ENCODE measurements at places on chromosomes 6 and 20. TPM values are rescaled to one million over a fixed set of nuclear protein-coding genes. Genes with fewer than 3 reads are reported as not detected.

Gene DLL1
- 20.7 TPM for total RNA-seq

Gene BMP6
- 1.2 TPM for total RNA-seq

Gene TRIM10
- total RNA-seq = 0.22 TPM

Gene MAPK13
- total RNA-seq = 17.0 TPM

Gene LINC00237
- total RNA-seq = 0.78 TPM

Gene COL11A2
- 4.4 TPM for total RNA-seq

Gene NKAIN2
- total RNA-seq = 0.64 TPM

Gene KHDC1
- 7.7 TPM for total RNA-seq

Gene NFKBIE
- total RNA-seq = 10.3 TPM

Gene TTBK1
- total RNA-seq = 0.66 TPM

DNA sequence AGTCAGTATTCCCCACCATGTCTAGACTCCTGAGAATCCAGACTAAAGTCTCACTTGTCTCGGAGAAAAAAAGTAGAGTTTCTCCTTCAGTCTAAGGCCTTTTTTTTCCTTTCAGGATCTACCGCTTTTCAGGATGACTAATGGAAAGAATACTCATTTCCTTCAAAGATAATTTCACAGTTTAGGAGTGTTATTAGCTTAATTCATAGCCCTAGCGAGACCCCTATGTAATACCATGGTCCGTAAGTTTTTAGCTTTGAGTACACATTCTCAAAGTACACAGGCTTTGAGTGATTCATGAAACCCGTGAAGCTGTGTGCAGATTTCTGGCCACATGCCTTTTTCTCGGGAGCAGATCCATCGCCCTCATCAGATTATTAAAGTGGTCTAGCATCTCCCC is 133.1 kb downstream of the SOX4 start:
- H3K27me3 ChIP-seq = no peaks in the 10 kb centered on the region
- H3K4me3 ChIP-seq = no peak overlapping the region
- H3K4me1 ChIP-seq = peaks cover 72% of the 10 kb centered on the region
- H3K36me3 ChIP-seq = no peaks in the 10 kb centered on the region

GRCh38 chr20:20241976-20242375 is 125.9 kb upstream of the INSM1 start:
- H3K4me1 ChIP-seq = no peaks in the 10 kb centered on the region
- H3K27ac ChIP-seq = no peak overlapping the region
- H3K36me3 ChIP-seq = peaks cover 30% of the 10 kb centered on the region
- no peaks in the 10 kb centered on the region for H3K27me3 ChIP-seq
- no peak overlapping the region for H3K4me3 ChIP-seq
- no peak for DNase-seq

DNA sequence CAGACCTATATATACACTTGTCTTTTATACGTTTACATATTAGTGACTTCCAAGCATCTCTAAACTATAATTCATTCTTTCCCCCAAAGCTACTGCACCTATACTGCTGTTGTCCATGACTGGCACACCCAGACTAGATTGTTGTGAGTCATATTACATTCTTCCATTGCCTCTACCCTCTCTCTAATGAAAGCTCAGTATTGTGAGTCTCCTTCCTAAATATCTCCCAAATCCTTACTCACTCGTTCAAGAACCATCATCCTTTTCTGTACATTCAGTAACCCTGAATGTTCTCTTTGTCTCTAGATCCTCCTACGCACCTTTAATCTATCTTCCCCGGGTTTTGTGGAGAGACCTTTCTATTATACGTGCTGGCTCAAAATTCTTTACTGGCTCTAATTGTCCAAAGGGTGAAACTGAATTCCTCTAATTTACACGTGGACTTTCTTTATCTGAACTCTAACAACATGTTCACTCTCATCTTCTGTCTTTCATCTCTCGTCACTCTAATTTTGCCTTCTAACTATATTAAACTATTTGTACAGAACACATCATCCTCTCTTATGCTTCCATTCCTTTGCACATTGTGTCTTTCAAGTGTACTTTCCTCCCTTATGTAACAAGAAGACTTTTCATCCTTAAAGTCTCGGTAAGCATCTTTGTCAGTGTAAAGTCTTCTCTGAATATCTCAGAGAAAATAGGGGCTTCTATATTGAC is 109.3 kb downstream of the IBTK start:
- no peaks in the 10 kb centered on the region for H3K36me3 ChIP-seq
- H3K4me1 ChIP-seq = no peaks in the 10 kb centered on the region
- no peaks in the 10 kb centered on the region for H3K27me3 ChIP-seq
- no peak overlapping the region for H3K4me3 ChIP-seq
- no peak for DNase-seq

GRCh38 chr6:39061182-39061581 is 12.6 kb downstream of the GLP1R start:
- H3K27me3 ChIP-seq = no peaks in the 10 kb centered on the region
- H3K27ac ChIP-seq = no peak overlapping the region
- H3K4me3 ChIP-seq = no peak overlapping the region
- H3K36me3 ChIP-seq = no peaks in the 10 kb centered on the region

- H3K4me3 ChIP-seq = no peak overlapping the region
- no peak overlapping the region for H3K27ac ChIP-seq
- no peak for DNase-seq
Observed at GRCh38 chr6:29994826-29995225, 52.5 kb downstream of the HLA-A start.

GRCh38 chr20:50330504-50331313 is 140.1 kb downstream of the CEBPB start:
- no peak overlapping the region for H3K27ac ChIP-seq
- no peak overlapping the region for H3K4me3 ChIP-seq
- DNase-seq = no peak
- no peaks in the 10 kb centered on the region for H3K36me3 ChIP-seq
- no peaks in the 10 kb centered on the region for H3K27me3 ChIP-seq

DNA sequence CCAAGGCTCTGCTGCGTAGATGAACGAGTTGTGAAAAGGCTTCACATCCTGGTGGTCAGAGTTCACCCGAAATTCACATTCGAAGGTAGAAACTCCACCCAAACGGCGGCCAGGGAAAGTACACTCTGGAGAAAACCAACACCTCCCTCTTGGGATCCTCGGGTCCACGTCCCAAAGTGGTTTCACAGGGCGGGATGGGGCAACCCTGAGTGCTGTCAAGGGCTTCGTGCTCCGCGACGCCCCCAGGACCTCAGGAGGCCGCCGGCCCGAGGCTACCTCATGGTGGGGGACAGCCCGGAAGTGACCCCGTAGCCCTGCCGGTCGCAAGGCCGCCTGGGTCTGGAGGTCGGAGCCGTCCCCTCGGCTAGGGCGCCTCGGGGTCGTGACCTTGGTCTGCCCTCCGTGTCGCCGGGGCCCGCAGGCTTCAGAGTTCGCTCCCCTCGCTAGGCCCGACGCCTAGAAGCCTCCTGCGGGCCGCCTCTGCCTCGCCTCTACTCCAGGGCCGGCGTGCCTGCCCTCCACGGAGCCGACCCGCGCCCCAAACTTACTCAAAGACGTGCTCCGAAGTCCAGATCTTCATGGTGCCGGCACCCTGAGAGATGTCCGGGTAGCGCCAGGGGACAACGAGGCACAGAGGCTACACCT is at the start of gene PRELID3B:
Gene PRELID3B (minus strand): TSS at position 636 of the 645 bp plus-strand sequence. CDS start 56 bp downstream, at position 580.
- H3K27ac ChIP-seq = 0 out of 2 replicates have a peak within 1 kb of the TSS, but pooled peaks have one; percentile 70
- peak; percentile 50 for DNase-seq
- H3K4me3 ChIP-seq = peak within 1 kb of the TSS; percentile 82
- H3K36me3 ChIP-seq = peaks cover 20% of the 10 kb centered on the region

DNA sequence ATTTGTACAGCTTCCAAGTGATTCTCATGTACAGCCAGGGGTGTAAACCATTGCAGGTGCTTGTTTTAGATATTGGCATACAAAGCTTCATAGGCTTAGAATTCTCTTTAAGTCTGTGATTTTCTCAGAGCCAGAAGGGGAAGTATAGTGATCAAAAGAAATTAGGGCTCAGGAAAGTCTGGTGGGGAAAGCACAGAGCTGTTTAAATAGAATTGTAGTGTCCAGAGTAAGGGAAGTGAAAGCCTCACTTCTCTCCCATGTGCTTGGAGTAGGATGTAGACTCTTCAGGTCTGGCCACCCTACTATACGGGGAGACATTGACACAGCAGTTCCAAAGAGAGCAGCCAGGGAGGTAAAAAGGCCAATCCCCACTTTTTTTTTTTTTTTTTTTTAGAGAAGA is 10.4 kb downstream of the GCNT2 start:
- no peaks in the 10 kb centered on the region for H3K27me3 ChIP-seq
- DNase-seq = no peak

DNA sequence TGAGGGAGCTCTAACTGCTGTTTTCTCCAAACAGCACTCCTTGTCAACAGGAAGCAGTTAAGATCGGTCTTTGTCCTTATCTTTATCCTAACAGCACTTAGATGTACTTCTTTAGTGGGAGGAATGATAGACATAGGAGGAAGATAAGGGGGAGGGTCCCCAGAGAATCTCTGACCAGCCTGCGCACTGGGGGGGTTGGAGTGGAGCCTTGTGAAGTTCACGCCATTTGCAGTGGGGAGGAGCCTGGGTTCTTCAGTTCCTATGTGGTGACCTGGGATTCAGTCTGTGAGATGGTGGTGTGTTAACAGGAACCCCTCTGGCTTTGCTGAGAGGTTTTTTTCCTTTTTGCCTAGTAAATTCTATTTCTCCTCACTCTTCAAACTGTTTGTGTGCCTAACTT is 18.1 kb upstream of the ASCC3 start:
- peaks cover 35% of the 10 kb centered on the region for H3K36me3 ChIP-seq
- no peak for DNase-seq
- H3K27me3 ChIP-seq = peaks cover 4% of the 10 kb centered on the region
- no peak overlapping the region for H3K27ac ChIP-seq

DNA sequence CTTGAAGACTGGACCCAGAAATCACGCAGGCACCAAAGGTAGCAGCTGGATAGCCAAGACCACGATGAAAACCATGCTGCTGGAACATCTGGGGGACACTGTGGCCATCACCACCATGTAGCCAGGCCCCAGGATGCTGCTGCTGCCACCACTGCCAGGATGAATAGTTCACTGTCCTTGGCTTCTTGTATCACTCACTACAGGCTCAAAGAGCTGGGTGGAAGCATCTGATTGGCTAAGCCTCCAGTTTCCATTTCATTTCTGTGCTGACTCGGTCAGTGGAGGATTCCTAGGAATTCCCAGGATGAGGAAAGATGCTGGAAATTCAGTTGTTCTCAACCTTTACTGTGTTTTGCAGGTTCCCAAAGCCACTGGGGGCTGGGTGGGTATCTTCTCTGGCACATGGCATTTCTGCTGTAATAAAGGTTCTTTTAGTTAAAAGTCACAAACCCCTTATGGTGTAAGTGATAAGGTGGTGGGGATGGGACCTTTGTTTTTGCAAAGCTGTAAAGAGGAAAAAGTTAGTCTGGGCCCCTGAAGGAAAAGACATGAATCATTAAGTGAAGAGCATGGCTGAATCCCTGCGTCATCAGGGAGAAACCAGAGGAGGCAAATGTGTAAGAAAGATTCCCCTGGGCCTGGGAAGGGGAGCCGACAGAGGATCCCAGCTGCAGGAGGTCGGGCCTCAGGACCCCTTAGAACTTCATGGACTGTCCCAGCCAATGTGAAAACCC is 75.6 kb upstream of the RNF24 start:
- peaks cover 10% of the 10 kb centered on the region for H3K36me3 ChIP-seq
- H3K4me1 ChIP-seq = no peaks in the 10 kb centered on the region
- no peak overlapping the region for H3K4me3 ChIP-seq
- DNase-seq = no peak

DNA sequence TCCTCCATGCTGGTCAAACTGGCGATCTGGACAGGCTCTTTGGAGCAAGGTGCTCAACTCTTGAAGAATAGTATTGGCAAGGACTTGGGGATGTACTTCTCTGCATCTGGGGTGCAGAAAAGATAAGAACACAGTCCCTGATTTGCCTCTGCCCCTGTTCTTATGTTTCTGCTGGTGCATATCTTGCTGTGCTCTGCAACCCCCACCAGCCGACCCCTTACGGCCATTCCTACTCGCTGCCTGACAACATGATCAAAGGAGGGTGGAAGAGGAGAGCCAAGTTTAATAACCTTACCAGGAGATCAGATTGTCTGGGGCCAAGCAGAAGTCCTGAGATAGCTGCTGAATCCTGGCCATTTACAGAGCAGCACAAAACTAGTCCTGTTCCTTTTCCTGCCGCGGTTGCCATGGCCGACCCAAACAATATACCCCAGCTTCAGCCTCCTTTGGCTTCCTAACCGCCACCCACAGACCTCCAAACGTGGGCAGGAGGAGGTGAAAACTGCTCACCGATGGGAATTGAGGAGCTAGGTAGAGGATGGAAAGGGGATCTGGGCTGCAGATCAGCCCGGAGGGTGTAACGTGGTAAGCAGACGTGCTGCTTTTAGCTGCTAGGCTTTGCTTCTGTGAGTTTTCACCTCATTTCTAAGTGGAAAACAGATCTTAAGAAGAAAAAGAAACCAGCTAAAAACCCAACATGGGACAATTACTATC is 60.9 kb downstream of the ATXN1 start:
- 0 out of 2 replicates have a peak, but pooled peaks cover 3% of the 10 kb centered on the region for H3K36me3 ChIP-seq
- no peak overlapping the region for H3K27ac ChIP-seq
- peaks cover 42% of the 10 kb centered on the region for H3K4me1 ChIP-seq
- DNase-seq = peak; percentile 12
- H3K27me3 ChIP-seq = no peaks in the 10 kb centered on the region

DNA sequence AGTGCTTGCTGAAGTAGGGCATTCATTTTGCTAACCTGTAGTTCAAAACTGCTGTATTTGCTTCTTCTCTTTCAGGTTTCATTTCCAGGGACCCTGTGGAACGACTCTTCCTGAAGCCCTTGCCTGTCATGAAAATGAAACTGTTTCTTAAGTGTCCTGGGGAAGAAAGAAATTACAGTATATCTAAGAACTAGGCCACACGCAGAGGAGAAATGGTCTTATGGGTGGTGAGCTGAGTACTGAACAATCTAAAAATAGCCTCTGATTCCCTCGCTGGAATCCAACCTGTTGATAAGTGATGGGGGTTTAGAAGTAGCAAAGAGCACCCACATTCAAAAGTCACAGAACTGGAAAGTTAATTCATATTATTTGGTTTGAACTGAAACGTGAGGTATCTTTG is 3.4 kb upstream of the NOL7 start:
- H3K4me1 ChIP-seq = peaks cover 18% of the 10 kb centered on the region
- peaks cover 13% of the 10 kb centered on the region for H3K36me3 ChIP-seq
- no peak overlapping the region for H3K27ac ChIP-seq
- no peaks in the 10 kb centered on the region for H3K27me3 ChIP-seq

GRCh38 chr6:42627674-42628073 is 63.8 kb downstream of the UBR2 start:
- no peaks in the 10 kb centered on the region for H3K4me1 ChIP-seq
- 0 out of 2 replicates have a peak overlapping the region, but pooled peaks have one; percentile 37 for H3K27ac ChIP-seq
- H3K4me3 ChIP-seq = no peak overlapping the region

GRCh38 chr20:4082406-4083097 is 67.2 kb upstream of the RNF24 start:
- no peaks in the 10 kb centered on the region for H3K36me3 ChIP-seq
- H3K27ac ChIP-seq = peak overlapping the region; percentile 68
- H3K4me3 ChIP-seq = peak overlapping the region; percentile 32
- H3K4me1 ChIP-seq = peaks cover 25% of the 10 kb centered on the region

GRCh38 chr6:13992417-13993055 is 67.8 kb downstream of the RNF182 start:
- no peak for DNase-seq
- H3K4me3 ChIP-seq = no peak overlapping the region
- no peaks in the 10 kb centered on the region for H3K27me3 ChIP-seq
- H3K4me1 ChIP-seq = peaks cover 12% of the 10 kb centered on the region
- no peaks in the 10 kb centered on the region for H3K36me3 ChIP-seq

Measured in WTC11 (cell line).